Right lung (tissue), 10 donors: ENCODE measurements at places on chromosomes 3 and 15. TPM values are rescaled to one million over a fixed set of nuclear protein-coding genes. Genes with fewer than 3 reads are reported as not detected.

Gene MKRN3
- polyA plus RNA-seq = 3.6 TPM

DNA sequence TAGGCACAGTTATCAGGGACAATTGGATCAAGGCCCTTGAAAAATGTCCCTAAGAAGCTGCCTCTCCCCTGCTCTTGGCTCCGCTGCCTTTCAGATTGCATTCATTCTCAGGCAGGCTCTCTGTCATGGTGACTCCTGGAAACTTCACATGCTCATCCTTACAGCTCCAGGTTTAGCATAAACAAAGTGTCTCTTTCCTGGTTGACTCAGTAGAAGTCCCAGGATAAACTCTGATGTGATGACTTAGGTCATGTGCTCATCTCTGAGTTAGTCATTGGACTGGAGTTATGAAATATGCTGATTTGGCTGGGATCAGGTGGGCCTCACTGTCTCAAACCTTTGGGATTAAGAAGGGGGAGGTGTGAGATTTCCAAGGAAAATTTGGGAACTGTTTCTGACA is 243.8 kb downstream of the ZNF621 start:
- no peak for DNase-seq

GRCh38 chr15:46213551-46213950 is 578.7 kb downstream of the SQOR start:
- DNase-seq = no peak

Gene PRSS50
- 0.40 TPM for polyA plus RNA-seq

Gene NUP210
- polyA plus RNA-seq = 15.0 TPM

- DNase-seq = no peak
Measured at GRCh38 chr3:158782283-158782989, 19.4 kb upstream of the MFSD1 start.

- no peak for DNase-seq
Measured at GRCh38 chr3:13647298-13648059, 98.6 kb downstream of the FBLN2 start.

- DNase-seq = no peak
Measured at GRCh38 chr15:64454282-64454681, 6.1 kb upstream of the ZNF609 start.

Gene CYP1A1
- polyA plus RNA-seq = 0.30 TPM

GRCh38 chr3:135973841-135974240 is 8.3 kb downstream of the PPP2R3A start:
- no peak for DNase-seq
